Central memory CD4-positive, alpha-beta T cell (primary cell): ENCODE measurements at places on chromosomes 13 and 19.

- no peak for DNase-seq
These were observed 28.6 kb upstream of the ATP1A3 start for GRCh38 chr19:42022616-42023015.

- peak; percentile 24 for DNase-seq
These were observed 17.5 kb downstream of the ELAVL3 start for GRCh38 chr19:11463391-11463790.

GRCh38 chr13:113329656-113330312, 32.7 kb downstream of the LAMP1 start:
- no peak for DNase-seq

- no peak for DNase-seq
These were observed 207.9 kb upstream of the UFM1 start for GRCh38 chr13:38141792-38142191.

DNA sequence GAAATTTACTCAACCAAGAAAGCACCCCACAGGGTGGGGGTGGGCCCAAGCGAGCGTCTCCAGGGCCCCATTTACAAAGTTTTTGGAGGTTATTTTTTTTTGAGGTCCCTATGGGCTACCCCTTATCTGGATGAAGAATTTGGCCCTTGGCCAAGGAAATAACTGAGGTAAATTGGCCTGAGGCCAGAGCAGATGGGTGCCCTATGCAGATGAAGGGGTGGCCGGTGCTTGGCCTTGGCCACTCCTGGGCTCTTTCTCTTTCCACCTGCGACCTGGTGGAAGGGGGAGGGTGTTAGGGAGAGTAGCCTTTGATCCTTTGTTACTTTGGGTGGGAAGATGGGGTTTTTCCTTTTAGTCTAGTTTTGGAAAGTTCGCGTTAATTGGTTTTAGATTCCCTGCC, 15.5 kb downstream of the ZNF701 start:
- no peak for DNase-seq

GRCh38 chr13:105625691-105626090, 909.8 kb downstream of the EFNB2 start:
- DNase-seq, result no peak

- DNase-seq, result peak; percentile 4
These were observed 46.4 kb downstream of the N4BP2L1 start for GRCh38 chr13:32381539-32381938.

DNA sequence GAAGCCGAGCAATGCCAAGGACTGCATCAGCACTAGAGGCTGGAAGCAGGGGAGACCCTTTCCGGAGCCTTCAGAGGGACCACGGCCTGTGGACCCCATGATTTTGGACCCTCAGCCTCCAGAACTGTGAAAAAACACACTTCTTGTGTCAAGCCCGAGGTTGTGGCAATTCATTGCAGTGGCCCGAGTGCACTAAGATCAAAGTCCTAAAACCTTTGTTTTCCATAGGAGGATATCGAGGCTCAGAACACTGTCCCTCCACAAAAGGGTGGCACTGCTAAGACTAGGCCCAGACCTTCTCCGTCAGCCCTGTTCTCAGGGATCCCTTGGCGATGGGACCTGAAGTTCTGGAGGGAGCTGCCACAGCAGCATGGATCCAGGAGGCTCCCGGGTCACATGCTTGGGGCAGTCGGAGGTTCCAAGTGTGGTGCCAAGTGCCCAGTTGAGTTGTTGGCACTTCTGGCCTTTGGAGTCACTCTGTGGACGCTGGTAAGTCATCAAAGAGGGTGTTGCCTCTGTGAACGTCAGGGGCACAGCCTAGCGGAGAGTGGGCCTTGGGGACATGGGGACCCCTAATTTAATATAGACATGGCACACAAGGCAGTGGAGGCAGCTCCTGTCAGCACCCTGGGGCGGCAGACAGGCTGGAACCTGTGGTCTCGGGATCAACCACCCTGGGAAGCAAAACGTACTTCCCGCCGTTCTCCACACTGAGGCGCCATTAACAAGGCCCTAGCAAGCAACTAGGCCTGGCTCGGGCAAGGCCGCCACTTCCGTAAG, 199.2 kb downstream of the COL4A1 start:
- no peak for DNase-seq
